Natural killer cell (primary cell): ENCODE measurements at places on chromosomes 12 and 14. TPM values are rescaled to one million over a fixed set of nuclear protein-coding genes. Genes with fewer than 3 reads are reported as not detected.

Gene CCDC196
- total RNA-seq = not detected

DNA sequence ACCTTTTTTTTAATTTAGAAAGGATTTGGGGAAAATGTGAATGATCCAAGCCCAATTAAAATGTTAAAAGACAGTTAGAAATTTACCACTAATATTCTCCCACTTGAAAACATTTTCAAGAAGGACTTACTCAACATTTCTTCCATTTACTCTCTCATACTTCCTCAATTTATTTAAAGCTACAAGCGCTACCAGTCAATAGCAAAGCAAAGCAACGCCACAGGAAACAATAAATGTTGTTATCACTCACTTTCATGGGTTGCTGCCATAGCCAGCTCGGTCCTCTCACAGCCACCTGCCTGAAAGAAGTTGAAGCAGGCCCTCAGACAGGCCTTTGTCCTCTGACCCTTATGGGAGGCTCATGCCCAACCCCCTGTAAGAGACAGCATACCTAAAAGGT is 6.0 kb upstream of the SOS2 start:
- H3K36me3 ChIP-seq = no peaks in the 10 kb centered on the region
- peaks cover under 1% of the 10 kb centered on the region for H3K4me1 ChIP-seq
- H3K27ac ChIP-seq = no peak overlapping the region
- no peak for DNase-seq
- H3K4me3 ChIP-seq = no peak overlapping the region

DNA sequence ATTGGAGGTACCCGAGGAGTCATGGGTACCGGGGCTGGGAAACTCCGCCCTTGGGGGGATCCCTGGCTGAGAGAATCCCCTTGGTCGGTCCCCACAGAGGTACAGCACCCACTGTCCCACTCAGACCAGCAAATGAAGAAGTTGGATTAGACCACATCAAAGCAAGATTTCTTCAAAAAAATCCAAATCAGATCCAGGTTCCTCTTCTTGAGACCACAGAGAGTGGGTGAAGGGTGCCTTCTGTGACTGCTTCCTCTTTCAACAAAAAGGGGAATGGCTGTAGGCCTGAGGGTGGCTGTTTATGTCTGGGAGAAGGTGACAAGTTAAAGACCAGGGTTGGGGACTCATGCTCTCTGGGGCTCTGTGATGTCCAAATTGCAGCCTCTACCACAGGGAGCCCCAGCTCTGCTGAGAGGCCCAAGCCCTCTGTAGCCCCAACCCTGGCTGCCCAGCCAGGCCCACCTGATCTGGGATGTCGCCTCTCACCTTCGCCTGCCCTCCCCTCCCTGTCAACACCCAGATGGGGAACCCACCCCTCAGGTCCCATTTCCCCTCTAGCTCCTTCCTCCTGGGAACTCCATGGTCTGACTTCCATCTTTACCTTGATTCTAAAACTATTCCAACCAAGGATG is 50.9 kb downstream of the ZFP36L1 start:
- peak; percentile 17 for DNase-seq
- H3K27me3 ChIP-seq = no peaks in the 10 kb centered on the region
- no peaks in the 10 kb centered on the region for H3K36me3 ChIP-seq
- peaks cover 15% of the 10 kb centered on the region for H3K4me1 ChIP-seq

Gene LRRC9
- not detected for total RNA-seq

- H3K4me3 ChIP-seq = no peak overlapping the region
- DNase-seq = no peak
- H3K4me1 ChIP-seq = no peaks in the 10 kb centered on the region
- H3K27me3 ChIP-seq = no peaks in the 10 kb centered on the region
- H3K27ac ChIP-seq = no peak overlapping the region
- no peaks in the 10 kb centered on the region for H3K36me3 ChIP-seq
These were observed 48.7 kb downstream of the SPTB start for GRCh38 chr14:64830961-64831360.

DNA sequence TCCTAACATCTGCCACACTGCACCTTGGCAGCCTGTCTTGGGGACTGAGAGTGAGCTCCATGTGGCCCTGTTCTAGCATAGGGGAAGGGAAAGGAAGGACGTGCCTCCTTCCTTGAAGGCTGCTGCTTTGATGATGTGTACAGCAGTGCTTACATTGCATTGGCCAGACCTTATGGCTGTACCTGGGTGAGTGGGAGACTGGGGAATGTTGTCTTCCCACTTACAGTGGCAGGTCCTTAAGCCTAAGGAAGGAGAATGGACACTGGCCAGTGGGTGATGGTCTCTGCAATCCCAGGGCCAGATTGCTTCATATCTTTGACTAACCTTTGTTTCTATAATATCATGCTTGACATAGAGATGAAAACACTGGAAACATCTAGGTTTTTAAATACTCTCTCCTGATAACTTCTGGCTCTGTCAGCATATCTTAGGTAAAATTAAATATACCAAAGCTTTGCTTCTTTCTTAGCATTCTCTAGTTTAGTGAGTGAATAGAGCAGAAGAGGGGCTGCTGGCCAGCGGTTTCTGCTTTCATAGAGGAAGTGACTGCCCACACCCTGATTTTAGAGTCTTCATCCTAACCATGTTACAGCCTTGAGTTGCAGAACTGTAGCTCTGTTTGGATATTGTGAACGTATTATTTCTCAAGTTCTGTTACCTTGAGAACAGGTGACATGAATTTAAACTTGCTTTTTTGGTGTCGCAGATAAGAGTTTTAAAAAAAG is 27.2 kb downstream of the KLC1 start:
- no peak overlapping the region for H3K4me3 ChIP-seq
- H3K4me1 ChIP-seq = peaks cover 4% of the 10 kb centered on the region
- no peaks in the 10 kb centered on the region for H3K27me3 ChIP-seq
- H3K36me3 ChIP-seq = peaks cover 50% of the 10 kb centered on the region

GRCh38 chr14:51442513-51443175 is 202.6 kb downstream of the TMX1 start:
- no peaks in the 10 kb centered on the region for H3K4me1 ChIP-seq
- DNase-seq = no peak
- H3K27me3 ChIP-seq = peaks cover 5% of the 10 kb centered on the region
- H3K4me3 ChIP-seq = no peak overlapping the region
- H3K27ac ChIP-seq = no peak overlapping the region

Gene CISTR
- not detected for total RNA-seq
